ENCODE measurements at places on chromosomes 1 and 21. TPM values are rescaled to one million over a fixed set of nuclear protein-coding genes. Genes with fewer than 3 reads are reported as not detected.
A peak's percentile ranks its signal among the peaks of the same experiment; 100 is the strongest.

DNA sequence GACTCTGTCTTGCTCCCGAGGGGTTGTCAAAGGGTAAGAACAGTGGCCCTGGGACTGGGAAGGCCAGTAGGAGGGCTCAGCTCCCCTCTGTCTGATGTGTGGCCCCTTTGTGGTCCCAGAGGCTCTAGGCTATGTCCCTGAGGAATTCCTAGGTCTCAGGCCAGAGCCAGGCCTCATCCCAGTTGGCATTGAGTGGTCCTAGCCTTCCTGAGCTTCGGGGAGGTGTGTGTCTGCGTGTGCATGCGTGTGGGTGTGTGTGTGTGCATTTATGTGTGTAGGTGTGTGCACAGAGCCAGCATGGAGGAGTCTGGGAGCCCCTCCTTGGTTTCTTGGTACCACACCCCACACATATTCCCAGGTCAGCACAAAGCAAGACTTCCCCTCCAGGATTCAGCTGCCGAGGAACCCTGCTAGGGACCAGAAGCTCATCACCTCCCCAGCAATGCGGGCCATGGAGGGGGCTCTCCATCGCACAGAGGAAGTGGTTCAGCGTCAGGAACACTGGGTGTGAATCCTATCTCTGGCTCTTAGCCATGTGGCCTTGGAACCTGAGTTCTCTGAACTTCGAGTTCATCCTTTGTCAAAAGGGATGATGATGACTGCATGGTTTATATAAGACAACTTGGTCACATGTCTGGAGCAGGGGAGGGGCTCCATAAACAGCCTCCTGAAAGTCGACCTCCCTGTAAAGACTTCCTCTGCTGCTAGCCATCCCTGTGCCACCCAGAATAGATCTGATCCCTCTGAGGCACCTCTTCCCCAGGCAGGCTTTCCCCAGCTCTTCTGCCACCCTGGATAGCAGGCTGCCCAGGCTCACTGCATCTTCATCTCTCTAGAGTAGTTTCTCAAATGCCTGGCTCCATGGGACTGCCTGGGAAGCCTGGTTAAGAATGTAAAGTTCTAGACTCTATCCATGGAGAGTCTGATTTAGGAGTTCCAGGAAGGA is 8.3 kb upstream of the EPS8L3 start:
- no peak overlapping the region for H3K4me3 ChIP-seq
- H3K27me3 ChIP-seq: no peaks in the 10 kb centered on the region
- H3K27ac ChIP-seq: peak overlapping the region; percentile 4
- no peaks in the 10 kb centered on the region for H3K36me3 ChIP-seq
- peaks cover 25% of the 10 kb centered on the region for H3K4me1 ChIP-seq
- no peak for DNase-seq

DNA sequence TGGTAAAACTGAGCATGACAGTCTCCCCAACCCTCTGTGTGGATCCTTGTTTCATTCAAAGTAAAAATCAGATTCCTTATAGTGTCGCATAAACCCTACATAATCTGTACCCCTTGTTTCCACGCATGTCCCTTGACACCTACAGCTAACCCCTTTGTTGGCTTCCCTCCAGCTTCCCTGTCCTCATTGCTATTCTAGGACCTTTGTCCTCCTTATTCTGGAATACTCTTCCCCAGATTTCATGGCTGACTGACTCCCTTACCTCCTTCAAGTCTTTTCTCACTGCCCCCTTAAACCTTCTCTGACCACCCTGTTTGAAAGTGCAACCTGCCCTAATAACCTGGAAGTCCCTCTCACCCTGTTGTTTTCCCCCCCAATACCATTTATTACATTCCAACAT is 4.0 kb downstream of the RNF11 start:
- peak overlapping the region; percentile 44 for H3K27ac ChIP-seq
- DNase-seq: no peak
- H3K36me3 ChIP-seq: no peaks in the 10 kb centered on the region
- peaks cover 29% of the 10 kb centered on the region for H3K4me1 ChIP-seq
- H3K4me3 ChIP-seq: no peak overlapping the region

DNA sequence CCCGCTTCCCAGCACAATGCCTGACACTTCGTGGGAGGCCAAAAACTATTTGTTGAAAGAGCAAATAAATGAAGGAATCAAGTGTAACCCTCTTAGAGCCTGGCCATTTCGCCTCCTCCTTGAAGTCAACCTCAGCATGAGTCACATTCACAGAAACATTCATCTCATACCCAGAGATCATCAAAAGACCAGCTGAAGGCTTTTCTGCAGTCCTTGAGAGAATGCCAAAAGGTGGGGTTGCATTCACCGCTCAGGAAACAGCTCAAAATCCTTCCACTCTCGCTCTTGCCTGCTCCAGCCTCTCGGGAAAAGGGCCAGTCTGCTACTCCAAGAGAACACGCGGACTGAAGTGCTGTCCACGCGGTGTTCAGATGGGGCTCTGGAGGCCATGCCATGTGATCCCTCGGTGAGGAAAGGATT is 90.0 kb downstream of the VWA5B1 start:
- no peak for DNase-seq
- H3K27me3 ChIP-seq: peaks cover 77% of the 10 kb centered on the region
- H3K4me3 ChIP-seq: no peak overlapping the region
- no peaks in the 10 kb centered on the region for H3K4me1 ChIP-seq

GRCh38 chr1:112083487-112083886 is 94.0 kb upstream of the KCND3 start:
- no peak overlapping the region for H3K27ac ChIP-seq
- H3K4me3 ChIP-seq: no peak overlapping the region
- peaks cover 6% of the 10 kb centered on the region for H3K27me3 ChIP-seq
- no peak for DNase-seq

DNA sequence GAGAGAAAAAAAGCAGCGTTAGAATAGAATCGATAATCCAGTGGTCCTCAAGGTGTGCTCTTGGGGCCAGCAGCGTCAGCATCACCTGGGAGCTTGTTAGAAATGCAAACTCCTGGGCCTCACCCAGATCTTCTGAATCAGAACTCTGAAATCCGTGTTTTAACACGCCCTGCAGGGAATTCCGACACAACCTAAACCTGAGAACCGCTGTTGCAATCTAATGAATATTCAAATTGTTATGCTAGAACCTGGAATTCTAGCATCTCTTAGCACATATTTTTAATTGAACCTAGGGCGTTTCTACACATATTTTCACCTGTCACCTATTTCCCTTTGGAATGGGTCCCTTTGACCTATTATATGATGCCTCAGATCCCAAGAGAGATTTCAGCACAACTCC is 175.7 kb downstream of the PSMG1 start:
- no peaks in the 10 kb centered on the region for H3K27me3 ChIP-seq
- DNase-seq: no peak
- peaks cover 26% of the 10 kb centered on the region for H3K4me1 ChIP-seq
- no peak overlapping the region for H3K27ac ChIP-seq

GRCh38 chr1:147169171-147169570 is 3.1 kb downstream of the PRKAB2 start:
- peaks cover 56% of the 10 kb centered on the region for H3K4me1 ChIP-seq
- DNase-seq: no peak
- no peak overlapping the region for H3K4me3 ChIP-seq
- peaks cover 19% of the 10 kb centered on the region for H3K36me3 ChIP-seq

DNA sequence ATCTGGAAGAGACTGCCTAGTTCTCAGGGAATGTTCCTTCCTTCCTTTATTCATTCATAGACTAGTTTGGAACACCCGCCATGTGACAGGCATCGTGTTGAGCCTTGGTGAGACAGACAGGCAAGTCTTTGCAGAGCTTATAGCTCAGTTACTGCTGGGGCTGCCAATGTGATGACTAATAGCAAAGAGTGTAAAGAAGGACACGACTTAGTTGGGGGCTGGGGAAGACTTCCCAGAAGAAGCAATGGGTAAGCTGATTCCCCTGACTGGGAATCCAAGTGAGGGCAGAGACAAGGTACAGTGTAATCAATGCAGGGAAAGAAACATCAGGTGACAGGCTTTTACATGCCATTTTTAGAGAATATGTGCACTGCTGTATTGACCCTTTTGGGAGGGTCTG is 51.2 kb downstream of the TENT5C start:
- DNase-seq: no peak
- H3K27ac ChIP-seq: no peak overlapping the region
- H3K27me3 ChIP-seq: peaks cover 12% of the 10 kb centered on the region
- peaks cover 8% of the 10 kb centered on the region for H3K4me1 ChIP-seq

- H3K27ac ChIP-seq: no peak overlapping the region
- H3K4me3 ChIP-seq: no peak overlapping the region
- peaks cover 8% of the 10 kb centered on the region for H3K4me1 ChIP-seq
- H3K36me3 ChIP-seq: peaks cover 12% of the 10 kb centered on the region
- DNase-seq: no peak
Measured at GRCh38 chr1:22916471-22916820, 56.2 kb downstream of the LACTBL1 start.

- H3K4me1 ChIP-seq: no peaks in the 10 kb centered on the region
- H3K4me3 ChIP-seq: no peak overlapping the region
- no peak overlapping the region for H3K27ac ChIP-seq
- H3K27me3 ChIP-seq: peaks cover 48% of the 10 kb centered on the region
- no peaks in the 10 kb centered on the region for H3K36me3 ChIP-seq
Measured at GRCh38 chr21:42302076-42302650, 13.0 kb downstream of the TFF3 start.

GRCh38 chr1:173476197-173476664 is 904 bp upstream of the PRDX6 start:
- peak overlapping the region; percentile 19 for H3K27ac ChIP-seq
- peaks cover 16% of the 10 kb centered on the region for H3K36me3 ChIP-seq
- peaks cover 48% of the 10 kb centered on the region for H3K4me1 ChIP-seq
- H3K4me3 ChIP-seq: peak overlapping the region; percentile 78

GRCh38 chr1:216055004-216055403 is 368.2 kb downstream of the USH2A start:
- no peak overlapping the region for H3K27ac ChIP-seq
- no peaks in the 10 kb centered on the region for H3K36me3 ChIP-seq
- no peak for DNase-seq
- no peak overlapping the region for H3K4me3 ChIP-seq
- H3K27me3 ChIP-seq: no peaks in the 10 kb centered on the region

DNA sequence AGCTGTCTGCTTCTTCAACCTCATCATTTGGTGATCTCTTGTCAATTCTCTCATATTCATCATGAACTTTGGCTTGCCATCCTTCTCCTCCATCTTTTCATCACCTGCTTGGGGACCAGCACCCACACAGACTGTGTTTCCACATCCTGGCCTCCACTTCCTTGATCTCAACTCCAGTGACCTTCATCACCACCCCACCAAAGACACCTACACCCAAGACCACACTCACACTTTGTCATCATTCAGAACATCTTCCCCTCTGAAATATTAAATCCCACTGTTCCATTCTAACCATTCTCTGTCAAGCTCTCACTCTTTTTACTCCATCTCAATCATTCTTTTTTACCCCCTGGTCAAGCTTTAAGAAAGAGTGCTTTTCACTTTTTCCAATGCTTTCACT is 115.5 kb upstream of the VAV3 start:
- H3K4me1 ChIP-seq: peaks cover 12% of the 10 kb centered on the region
- no peak overlapping the region for H3K4me3 ChIP-seq
- DNase-seq: no peak

- no peaks in the 10 kb centered on the region for H3K36me3 ChIP-seq
- H3K27ac ChIP-seq: no peak overlapping the region
- H3K4me3 ChIP-seq: no peak overlapping the region
- DNase-seq: no peak
Measured at GRCh38 chr1:17287130-17287776, 20.7 kb upstream of the PADI4 start.

- H3K4me1 ChIP-seq: no peaks in the 10 kb centered on the region
- no peaks in the 10 kb centered on the region for H3K36me3 ChIP-seq
- H3K27ac ChIP-seq: no peak overlapping the region
- H3K4me3 ChIP-seq: no peak overlapping the region
- H3K27me3 ChIP-seq: peaks cover 25% of the 10 kb centered on the region
- no peak for DNase-seq
Measured at GRCh38 chr1:48229317-48229716, 6.8 kb downstream of the SLC5A9 start.

GRCh38 chr1:225519166-225519863 is 91.5 kb upstream of the LBR start:
- H3K36me3 ChIP-seq: peaks cover 16% of the 10 kb centered on the region
- peaks cover 7% of the 10 kb centered on the region for H3K4me1 ChIP-seq
- DNase-seq: peak; percentile 48
- H3K27me3 ChIP-seq: no peaks in the 10 kb centered on the region
- peak overlapping the region; percentile 77 for H3K27ac ChIP-seq
- H3K4me3 ChIP-seq: peak overlapping the region; percentile 6

DNA sequence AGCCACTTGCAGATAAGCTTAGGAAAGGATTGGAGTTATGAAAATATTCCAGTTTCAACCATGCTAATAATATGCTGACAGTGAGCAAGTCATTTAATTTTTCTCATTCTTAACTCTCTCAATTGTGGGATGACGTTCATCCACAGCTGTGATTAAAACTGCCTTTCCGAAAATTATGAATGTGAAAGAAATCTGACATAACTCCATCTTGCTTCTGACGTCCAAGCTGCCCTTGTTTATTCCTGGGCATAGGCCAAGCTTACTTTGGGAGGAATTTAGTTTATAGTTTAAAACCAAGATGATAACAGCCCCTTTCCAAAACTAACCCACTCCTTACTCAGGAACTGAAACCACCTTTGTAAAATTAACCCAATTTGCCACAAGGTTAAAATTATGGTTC is 11.0 kb upstream of the RGS18 start:
- no peak for DNase-seq
- no peak overlapping the region for H3K27ac ChIP-seq
- H3K4me1 ChIP-seq: peaks cover 3% of the 10 kb centered on the region
- no peaks in the 10 kb centered on the region for H3K36me3 ChIP-seq
- H3K27me3 ChIP-seq: no peaks in the 10 kb centered on the region
- H3K4me3 ChIP-seq: no peak overlapping the region

DNA sequence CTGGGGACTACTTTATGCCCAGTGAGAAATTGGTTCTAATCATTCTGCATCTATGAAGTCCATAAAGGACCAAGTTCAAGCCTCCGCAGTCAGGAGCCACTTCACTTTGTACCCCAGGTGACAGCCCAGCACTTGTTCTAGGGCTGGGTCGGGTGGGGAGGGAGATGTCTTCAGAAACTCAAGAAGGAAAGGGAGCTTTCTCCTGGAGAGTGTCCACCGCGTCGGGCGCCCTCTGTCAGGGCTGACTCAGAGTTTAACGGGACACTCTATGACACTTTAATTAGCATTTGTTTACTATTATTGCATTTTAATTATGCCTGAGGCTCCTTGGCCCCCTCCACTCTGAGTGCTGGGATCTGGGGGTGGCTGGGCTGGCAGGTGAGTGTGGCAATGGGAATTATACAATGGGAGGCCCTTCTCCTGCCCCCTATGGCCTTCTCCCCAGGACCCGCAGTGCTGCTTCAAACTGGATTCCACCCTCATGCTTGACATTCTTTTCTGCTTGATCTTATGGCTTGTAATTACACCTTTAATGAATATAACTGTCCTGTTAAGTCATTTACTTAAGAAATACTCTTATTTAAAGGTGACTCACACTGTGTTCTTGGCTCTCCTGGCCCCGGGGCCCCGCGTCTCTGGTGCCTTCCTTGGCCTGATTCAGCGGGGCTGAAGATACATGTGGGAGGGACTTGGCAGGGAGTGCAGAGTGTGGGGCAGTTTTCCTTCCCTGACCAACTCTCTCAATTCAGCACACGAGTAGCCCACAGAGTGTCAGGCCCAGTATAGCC is 136.6 kb downstream of the PLXNA2 start:
- no peak for DNase-seq
- H3K27me3 ChIP-seq: peaks cover 12% of the 10 kb centered on the region
- H3K4me3 ChIP-seq: no peak overlapping the region
- H3K4me1 ChIP-seq: peaks cover 58% of the 10 kb centered on the region
- H3K27ac ChIP-seq: peak overlapping the region; percentile 42

The BTBD8 gene
- total RNA-seq: 8.4 TPM

The MROH9 gene
- total RNA-seq: not detected

The FMO1 gene
- total RNA-seq: not detected

The SNX7 gene
- total RNA-seq: 16.1 TPM

The MRPS21 gene
- 65.6 TPM for total RNA-seq

The NBPF19 gene
- 37.6 TPM for total RNA-seq

The CACNA1S gene
- 0.05 TPM for total RNA-seq

The C1QC gene
- not detected for total RNA-seq

The CFAP141 gene
- not detected for total RNA-seq

Measured in mesothelial cell of epicardium (in vitro differentiated cells).